ENCODE measurements at places on chromosomes 4 and X. TPM values are rescaled to one million over a fixed set of nuclear protein-coding genes. Genes with fewer than 3 reads are reported as not detected.

GRCh38 chr4:184550476-184550875, 76.1 kb upstream of the IRF2 start:
- H3K36me3 ChIP-seq = no peaks in the 10 kb centered on the region
- H3K4me3 ChIP-seq = no peak overlapping the region
- H3K4me1 ChIP-seq = no peaks in the 10 kb centered on the region
- H3K27ac ChIP-seq = no peak overlapping the region
- DNase-seq = no peak
- no peaks in the 10 kb centered on the region for H3K27me3 ChIP-seq

- H3K27me3 ChIP-seq = no peaks in the 10 kb centered on the region
- no peaks in the 10 kb centered on the region for H3K36me3 ChIP-seq
- H3K4me3 ChIP-seq = no peak overlapping the region
- no peak overlapping the region for H3K27ac ChIP-seq
These were observed 64.2 kb upstream of the S100G start for GRCh38 chrX:16585486-16586376.

LNX1 gene
- 3.6 TPM for total RNA-seq

DNA sequence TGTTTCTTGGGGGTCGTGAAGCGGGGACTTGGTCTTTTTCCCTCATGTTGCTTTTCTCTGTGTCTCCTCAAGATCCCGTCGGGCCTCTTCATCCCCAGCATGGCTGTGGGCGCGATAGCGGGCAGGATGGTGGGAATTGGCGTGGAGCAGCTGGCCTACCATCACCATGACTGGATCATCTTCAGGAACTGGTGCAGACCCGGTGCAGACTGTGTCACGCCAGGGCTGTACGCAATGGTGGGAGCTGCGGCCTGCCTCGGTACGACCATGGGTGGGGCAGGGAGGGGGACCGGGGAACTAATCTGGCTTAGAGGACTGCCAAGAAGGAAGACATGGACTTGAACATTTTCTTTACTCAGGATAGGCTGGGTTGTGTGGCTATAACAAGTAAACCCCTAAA, 55.6 kb downstream of the CLCN4 start:
- no peaks in the 10 kb centered on the region for H3K4me1 ChIP-seq
- no peak overlapping the region for H3K4me3 ChIP-seq
- DNase-seq = no peak
- no peaks in the 10 kb centered on the region for H3K36me3 ChIP-seq
- no peaks in the 10 kb centered on the region for H3K27me3 ChIP-seq
- H3K27ac ChIP-seq = no peak overlapping the region

DNA sequence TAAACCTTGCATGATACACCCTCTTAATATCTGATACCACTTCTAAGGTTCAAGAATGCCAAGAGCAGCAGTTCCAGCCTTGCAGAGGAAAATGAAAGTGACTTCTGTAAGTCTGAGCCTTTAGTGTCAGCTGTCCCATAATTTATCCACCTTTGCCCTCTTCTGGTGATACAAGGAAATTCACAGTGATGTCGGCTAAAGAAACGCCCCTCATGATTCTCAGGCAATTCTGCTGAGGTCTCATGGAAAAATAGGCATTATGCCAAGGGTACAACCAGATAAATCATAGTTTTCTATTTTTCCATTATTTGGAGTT, 172.2 kb upstream of the CXCL13 start:
- no peak overlapping the region for H3K27ac ChIP-seq
- peaks cover 12% of the 10 kb centered on the region for H3K4me1 ChIP-seq
- H3K36me3 ChIP-seq = no peaks in the 10 kb centered on the region

- H3K36me3 ChIP-seq = no peaks in the 10 kb centered on the region
- no peak for DNase-seq
- no peak overlapping the region for H3K27ac ChIP-seq
- no peak overlapping the region for H3K4me3 ChIP-seq
- H3K4me1 ChIP-seq = no peaks in the 10 kb centered on the region
These were observed 289.7 kb upstream of the GRID2 start for GRCh38 chr4:92014067-92014466.

GRCh38 chr4:98521486-98521885, 136.9 kb downstream of the TSPAN5 start:
- peaks cover 32% of the 10 kb centered on the region for H3K4me1 ChIP-seq
- H3K27ac ChIP-seq = peak overlapping the region; percentile 16
- no peaks in the 10 kb centered on the region for H3K36me3 ChIP-seq
- no peak for DNase-seq

CHRNA9 gene
- not detected for total RNA-seq

GRCh38 chr4:136112116-136112515, 1420.2 kb downstream of the PCDH18 start:
- H3K27me3 ChIP-seq = no peaks in the 10 kb centered on the region
- DNase-seq = no peak
- no peaks in the 10 kb centered on the region for H3K4me1 ChIP-seq
- H3K4me3 ChIP-seq = no peak overlapping the region
- H3K36me3 ChIP-seq = no peaks in the 10 kb centered on the region

TMEM47 gene
- 28.0 TPM for total RNA-seq

DNA sequence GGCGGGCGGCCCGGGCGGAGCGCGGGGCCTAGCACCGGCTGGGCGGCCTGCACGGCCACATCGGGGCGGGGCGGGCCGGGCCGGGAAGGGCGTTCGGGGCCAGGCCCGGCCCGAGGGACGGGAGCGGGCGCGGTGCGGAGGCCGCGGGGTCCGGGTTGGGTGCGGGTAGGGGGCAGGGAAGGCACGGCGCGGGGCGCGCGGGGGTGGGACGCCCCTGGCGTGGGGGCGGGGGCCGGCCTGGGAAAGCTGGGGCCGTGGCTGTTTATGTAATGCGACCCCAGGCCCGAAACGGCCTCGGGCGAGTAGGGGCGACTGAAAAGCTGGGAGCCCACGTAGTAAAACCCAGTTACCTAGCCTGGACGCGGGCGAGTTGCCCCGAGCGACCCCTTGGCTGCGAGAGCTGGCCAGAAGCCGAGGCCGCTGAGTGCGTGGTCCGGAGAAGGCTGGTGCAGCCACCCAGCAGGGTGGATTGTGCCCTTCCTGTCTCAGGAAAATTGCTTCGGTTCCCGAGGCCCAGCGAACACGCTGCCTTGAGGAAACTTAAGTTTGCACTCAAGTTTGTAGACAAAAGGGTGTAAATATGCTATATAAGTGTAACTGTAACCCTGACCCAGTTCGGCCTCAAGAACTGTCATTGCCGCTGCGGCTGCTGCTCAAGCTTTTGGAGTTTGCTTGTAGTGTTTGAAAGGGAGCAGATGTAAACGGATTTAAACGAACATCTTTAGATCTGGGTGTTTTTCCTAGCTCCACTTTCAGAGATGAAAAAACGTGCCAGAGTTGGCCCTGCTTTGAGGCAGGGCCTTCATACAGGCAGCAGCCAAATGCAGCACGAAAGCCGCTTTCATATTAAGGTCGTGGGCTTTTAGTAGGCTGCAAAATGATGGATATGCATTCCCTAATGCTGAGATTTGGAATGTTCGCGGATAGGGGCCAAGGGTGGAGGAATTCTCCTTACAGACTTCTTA, 674 bp downstream of the SEC24B start:
- H3K27me3 ChIP-seq = no peaks in the 10 kb centered on the region
- peak overlapping the region; percentile 97 for H3K27ac ChIP-seq
- H3K4me1 ChIP-seq = peaks cover 9% of the 10 kb centered on the region
- H3K4me3 ChIP-seq = peak overlapping the region; percentile 62

DNA sequence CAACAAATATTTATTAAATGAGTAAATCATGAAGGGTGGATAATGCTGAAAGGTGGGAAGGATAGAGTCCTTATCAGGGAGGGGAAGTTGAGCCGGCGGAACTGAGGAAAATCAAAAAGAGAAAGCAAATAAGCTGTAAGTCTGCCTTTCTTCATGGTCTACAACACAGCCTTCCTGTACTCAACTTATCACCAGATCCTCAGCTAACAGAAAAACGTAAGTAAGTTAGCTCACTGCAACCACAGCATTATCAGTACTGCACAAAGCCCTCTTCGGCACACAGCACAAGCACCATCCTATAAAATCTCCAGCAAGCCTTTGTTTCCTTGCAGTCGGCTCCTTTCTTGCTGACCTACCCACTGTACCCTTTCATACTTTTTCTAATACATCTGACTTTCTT, 70.3 kb downstream of the CRMP1 start:
- H3K27me3 ChIP-seq = no peaks in the 10 kb centered on the region
- no peaks in the 10 kb centered on the region for H3K36me3 ChIP-seq
- no peak overlapping the region for H3K27ac ChIP-seq
- no peak for DNase-seq
- H3K4me1 ChIP-seq = no peaks in the 10 kb centered on the region
- H3K4me3 ChIP-seq = no peak overlapping the region

FSTL5 gene
- total RNA-seq = not detected

SNX12 gene
- 28.5 TPM for total RNA-seq

GRCh38 chrX:30568136-30568535, 9.4 kb downstream of the TASL start:
- no peaks in the 10 kb centered on the region for H3K4me1 ChIP-seq
- no peaks in the 10 kb centered on the region for H3K36me3 ChIP-seq
- no peak for DNase-seq
- no peak overlapping the region for H3K4me3 ChIP-seq
- no peak overlapping the region for H3K27ac ChIP-seq

DNA sequence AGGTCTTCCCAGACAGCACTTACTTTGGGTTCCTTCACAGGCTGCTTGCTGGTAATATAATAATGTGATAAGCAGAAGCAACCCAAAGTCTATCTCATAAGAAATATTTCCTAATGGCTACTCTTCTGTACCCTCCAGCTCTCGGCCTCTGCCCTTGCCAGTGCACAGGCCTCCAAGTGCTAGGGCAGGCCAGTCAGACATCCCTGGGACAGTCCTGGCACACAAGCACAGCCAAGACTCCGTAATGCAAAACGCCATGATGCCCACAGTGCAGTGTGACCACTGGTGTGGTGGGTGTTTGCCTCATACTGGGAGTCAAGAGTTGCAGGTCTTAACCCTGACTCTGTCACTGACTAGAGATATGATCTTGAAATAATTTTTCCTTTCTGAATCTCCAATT, 35.1 kb downstream of the RNF150 start:
- H3K27ac ChIP-seq = no peak overlapping the region
- DNase-seq = no peak
- H3K27me3 ChIP-seq = no peaks in the 10 kb centered on the region
- H3K36me3 ChIP-seq = no peaks in the 10 kb centered on the region

- H3K27me3 ChIP-seq = no peaks in the 10 kb centered on the region
- no peak overlapping the region for H3K4me3 ChIP-seq
- H3K27ac ChIP-seq = no peak overlapping the region
- peaks cover 2% of the 10 kb centered on the region for H3K4me1 ChIP-seq
- no peaks in the 10 kb centered on the region for H3K36me3 ChIP-seq
These were observed 14.5 kb downstream of the OTUD5 start for GRCh38 chrX:48942895-48943294.

VCX3B gene
- total RNA-seq = not detected

- H3K4me3 ChIP-seq = peak overlapping the region; percentile 34
- H3K4me1 ChIP-seq = peaks cover 4% of the 10 kb centered on the region
- no peaks in the 10 kb centered on the region for H3K36me3 ChIP-seq
- peak overlapping the region; percentile 78 for H3K27ac ChIP-seq
- peak; percentile 65 for DNase-seq
These were observed 691 bp downstream of the MAGED1 start for GRCh38 chrX:51893931-51894696.

UGT2A3 gene
- total RNA-seq = not detected

USP51 gene
- total RNA-seq = 12.1 TPM

- H3K36me3 ChIP-seq = no peaks in the 10 kb centered on the region
- no peak overlapping the region for H3K4me3 ChIP-seq
- DNase-seq = no peak
- no peaks in the 10 kb centered on the region for H3K4me1 ChIP-seq
- no peak overlapping the region for H3K27ac ChIP-seq
- no peaks in the 10 kb centered on the region for H3K27me3 ChIP-seq
These were observed 88.0 kb downstream of the ARSF start for GRCh38 chrX:3129256-3129655.

DNA sequence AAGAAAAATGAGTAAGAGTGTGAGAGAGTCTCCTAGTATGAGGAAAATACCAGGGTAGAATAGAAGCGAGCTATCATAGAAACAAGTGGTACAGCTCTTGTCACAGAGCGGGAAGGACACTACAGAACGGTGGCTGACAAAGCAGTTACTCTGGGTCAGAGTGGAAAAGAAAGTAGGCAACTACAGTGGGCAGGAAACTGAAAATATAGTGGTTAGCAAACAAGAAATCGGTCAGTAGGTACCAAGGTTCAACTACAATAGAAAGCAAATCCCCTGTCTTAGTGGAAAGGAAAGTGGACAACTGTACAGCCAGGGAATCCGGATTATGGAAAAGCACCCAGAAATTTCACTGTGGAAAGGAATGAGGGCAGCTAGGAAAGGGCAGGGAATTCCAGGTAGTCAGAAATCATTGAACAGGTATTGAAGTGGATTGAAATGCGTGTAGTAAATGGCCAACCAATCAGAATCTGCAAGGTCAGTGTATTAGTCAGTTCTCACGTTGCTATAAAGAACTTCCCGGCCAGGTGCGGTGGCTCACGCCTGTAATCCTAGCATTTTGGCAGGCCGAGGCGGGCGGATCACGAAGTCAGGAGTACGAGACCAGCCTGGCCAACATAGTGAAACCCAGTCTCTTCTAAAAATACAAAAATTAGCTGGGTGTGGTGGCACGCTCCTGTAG, 219.6 kb upstream of the DIAPH2 start:
- H3K27me3 ChIP-seq = no peaks in the 10 kb centered on the region
- DNase-seq = no peak
- H3K4me3 ChIP-seq = no peak overlapping the region
- H3K4me1 ChIP-seq = no peaks in the 10 kb centered on the region
- no peak overlapping the region for H3K27ac ChIP-seq

OTOP1 gene
- total RNA-seq = not detected

All from ovary (tissue), 10 donors.